ENCODE measurements at places on chromosomes 7 and 10.

DNA sequence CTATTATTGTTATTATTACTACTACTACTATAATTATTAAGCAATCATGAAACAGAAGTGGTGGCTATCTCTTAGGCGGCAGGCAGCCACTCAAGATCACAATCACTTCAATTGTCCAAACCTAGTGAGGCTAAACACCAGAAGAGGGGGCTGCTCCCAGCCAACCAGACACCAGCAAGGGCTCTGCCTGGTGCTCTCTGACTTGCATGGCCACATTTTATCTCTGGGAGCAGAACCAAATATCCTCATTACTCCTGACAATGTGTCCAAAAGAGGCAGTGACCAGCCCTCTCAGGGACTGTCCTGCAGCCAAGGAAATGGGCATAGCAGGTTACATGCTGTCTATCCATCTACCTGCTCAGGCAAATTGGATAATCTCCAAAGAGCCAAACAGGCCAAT is 187.4 kb upstream of the PDE1C start:
- DNase-seq: no peak

GRCh38 chr10:30413996-30414576 is 19.9 kb upstream of the MAP3K8 start:
- DNase-seq: no peak

DNA sequence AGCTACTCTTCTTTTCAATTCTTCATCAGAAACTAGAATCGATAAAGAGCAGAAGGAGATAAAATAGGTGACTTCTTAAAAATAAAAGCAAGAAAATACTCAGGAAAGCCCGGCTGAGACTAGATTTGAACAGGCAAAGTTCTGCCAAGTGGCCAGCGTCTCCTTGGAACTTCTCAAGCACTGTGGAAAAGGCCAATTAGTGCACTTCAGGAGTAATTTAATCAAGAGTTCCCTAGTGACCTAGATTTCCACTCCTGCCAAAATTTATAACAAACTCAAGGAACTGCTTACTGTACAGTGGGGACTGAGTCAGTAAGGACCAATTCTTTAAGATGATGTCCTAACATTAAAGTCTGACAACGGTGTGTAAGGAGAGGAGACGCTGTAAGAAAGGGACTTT is 57.3 kb downstream of the CHCHD3 start:
- DNase-seq: no peak

GRCh38 chr7:34401776-34402175 is 256.2 kb upstream of the NPSR1 start:
- no peak for DNase-seq

Measured in activated CD8-positive, alpha-beta memory T cell treated with anti-CD3 and anti-CD28 coated beads, Interleukin-2, amount 50 U/mL, for 4 hours (primary cell).